ENCODE measurements at places on chromosomes 5 and 9.

- H3K36me3 ChIP-seq, result no peaks in the 10 kb centered on the region
- H3K4me1 ChIP-seq, result no peaks in the 10 kb centered on the region
- H3K27me3 ChIP-seq, result no peaks in the 10 kb centered on the region
- H3K4me3 ChIP-seq, result no peak overlapping the region
- peak overlapping the region; percentile 4 for H3K27ac ChIP-seq
These were observed 80.7 kb downstream of the MVB12B start for GRCh38 chr9:126407114-126407870.

GRCh38 chr5:142924135-142924883 lies 154.1 kb downstream of the ARHGAP26 start:
- no peak overlapping the region for H3K27ac ChIP-seq
- peaks cover 25% of the 10 kb centered on the region for H3K4me1 ChIP-seq
- DNase-seq, result no peak
- H3K36me3 ChIP-seq, result no peaks in the 10 kb centered on the region

GRCh38 chr9:14748373-14748772 lies 25.8 kb upstream of the CER1 start:
- H3K36me3 ChIP-seq, result no peaks in the 10 kb centered on the region
- no peaks in the 10 kb centered on the region for H3K4me1 ChIP-seq
- no peaks in the 10 kb centered on the region for H3K27me3 ChIP-seq
- H3K4me3 ChIP-seq, result no peak overlapping the region
- no peak overlapping the region for H3K27ac ChIP-seq

DNA sequence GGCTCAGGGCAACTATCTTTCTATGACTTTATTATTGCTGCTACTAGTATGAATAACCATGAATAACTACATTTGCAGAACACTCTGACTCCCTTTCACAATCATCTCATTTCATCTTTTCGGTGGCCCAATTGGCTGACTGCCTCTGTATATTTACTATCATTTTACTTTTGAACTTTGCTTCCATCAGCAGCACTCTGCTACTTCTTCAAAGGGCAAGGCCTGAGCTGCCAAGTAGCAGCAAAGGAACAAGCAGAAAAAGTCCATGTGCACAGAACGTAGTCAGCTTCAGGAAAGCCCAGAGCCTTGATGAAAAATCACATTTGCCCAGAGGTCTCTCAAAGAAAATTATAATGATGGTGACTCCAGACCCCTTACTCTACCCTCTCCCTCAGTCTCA lies 214.5 kb upstream of the PUM3 start:
- DNase-seq, result no peak
- H3K4me3 ChIP-seq, result no peak overlapping the region
- H3K36me3 ChIP-seq, result no peaks in the 10 kb centered on the region
- H3K27me3 ChIP-seq, result no peaks in the 10 kb centered on the region

DNA sequence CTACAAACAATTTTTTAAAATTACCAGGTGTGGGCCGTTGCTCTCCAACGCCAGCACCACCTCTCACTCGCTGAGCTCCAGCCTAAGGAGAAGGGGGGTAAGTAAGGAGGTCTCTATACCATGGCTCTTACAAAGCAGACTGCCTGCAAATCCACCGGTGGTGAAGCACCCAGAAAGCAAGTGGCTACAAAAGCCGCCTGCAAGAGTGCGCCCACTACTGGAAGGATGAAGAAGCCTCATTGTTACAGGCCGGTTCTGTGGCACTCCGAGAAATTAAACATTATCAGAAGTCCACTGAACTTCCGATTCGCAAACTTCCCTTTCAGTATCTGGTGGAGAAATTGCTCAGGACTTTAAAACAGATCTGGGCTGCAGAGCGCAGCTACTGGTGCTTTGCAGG lies 46.0 kb downstream of the CDO1 start:
- no peaks in the 10 kb centered on the region for H3K27me3 ChIP-seq
- H3K36me3 ChIP-seq, result no peaks in the 10 kb centered on the region
- DNase-seq, result no peak
- H3K4me3 ChIP-seq, result no peak overlapping the region
- no peaks in the 10 kb centered on the region for H3K4me1 ChIP-seq
